ENCODE measurements at places on chromosomes 2 and 18.
A peak's percentile ranks its signal among the peaks of the same experiment; 100 is the strongest.

- DNase-seq: no peak
Observed at GRCh38 chr2:42424033-42424432, 63.0 kb upstream of the COX7A2L start.

DNA sequence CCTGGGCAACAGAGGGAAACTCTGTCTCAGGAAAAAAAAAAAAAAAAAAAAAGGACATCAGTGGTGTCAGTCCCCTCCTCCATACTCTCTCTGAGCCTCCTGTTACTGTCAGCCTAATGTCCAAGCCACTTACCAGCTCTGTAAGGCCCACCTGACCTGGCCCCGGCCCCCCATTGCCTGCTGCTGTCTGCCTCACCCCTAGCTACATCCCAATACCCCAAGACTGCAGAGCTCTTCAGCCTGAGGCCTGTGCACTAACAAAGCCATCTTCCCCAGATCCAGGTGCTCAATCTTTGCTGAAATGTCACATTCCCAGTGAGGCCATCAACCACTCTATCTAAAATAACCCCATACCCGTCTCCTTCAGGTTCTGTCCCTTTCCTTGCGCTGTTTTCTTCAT, 5.7 kb downstream of the ARMC9 start:
- DNase-seq: no peak

DNA sequence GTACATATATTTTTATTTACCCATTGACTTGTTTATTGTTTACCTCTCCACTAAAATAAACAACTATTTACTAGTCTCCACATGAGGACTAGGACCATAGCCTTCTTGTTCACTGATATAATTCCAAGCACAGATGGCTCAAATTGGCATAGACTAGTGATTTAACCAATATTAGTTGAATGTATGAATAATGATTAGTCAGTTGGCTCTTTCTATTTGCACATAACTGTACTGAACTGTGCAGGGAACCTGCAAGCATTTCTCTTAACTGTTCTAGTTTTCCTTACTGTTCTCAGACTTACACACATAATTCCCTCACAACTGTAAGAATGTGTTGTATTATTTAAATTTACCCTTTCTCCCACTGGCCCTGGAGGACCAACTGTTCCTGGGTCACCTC, 91.9 kb downstream of the COL3A1 start:
- no peak for DNase-seq

GRCh38 chr2:46383784-46384456, 86.7 kb downstream of the EPAS1 start:
- DNase-seq: no peak

DNA sequence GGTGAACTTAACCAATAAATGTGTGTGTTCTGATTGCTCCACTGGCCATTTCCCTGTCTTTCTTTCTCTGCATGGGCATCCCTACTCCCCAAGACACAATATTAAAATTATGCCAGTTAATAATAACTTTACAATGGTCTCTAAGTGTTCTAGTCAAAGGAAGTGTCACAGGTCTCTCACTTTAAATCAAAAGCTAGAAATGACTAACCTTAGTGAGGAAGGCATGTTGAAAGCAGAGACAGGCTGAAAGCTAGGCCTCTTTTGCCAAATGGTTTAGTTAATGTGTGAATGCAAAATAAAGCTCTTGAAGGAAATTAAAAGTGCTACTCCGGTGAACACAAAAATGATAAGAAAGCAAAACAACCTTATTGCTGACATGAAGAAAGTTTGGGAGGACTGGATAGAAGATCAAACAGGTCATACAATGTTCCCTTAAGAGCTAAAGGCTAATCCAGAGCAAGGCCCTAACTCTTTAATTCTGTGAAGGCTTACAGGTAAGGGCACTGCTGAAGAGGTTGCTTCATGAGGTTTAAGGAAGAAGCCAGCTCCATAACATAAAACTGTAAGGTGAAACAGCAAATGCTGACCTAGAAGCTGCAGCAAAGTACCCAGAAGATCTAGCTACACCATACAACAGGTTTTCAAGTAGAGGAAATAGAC, 44.0 kb upstream of the ARHGAP15 start:
- no peak for DNase-seq

- DNase-seq: no peak
Observed at GRCh38 chr2:239180526-239181073, 220.2 kb downstream of the HDAC4 start.

DNA sequence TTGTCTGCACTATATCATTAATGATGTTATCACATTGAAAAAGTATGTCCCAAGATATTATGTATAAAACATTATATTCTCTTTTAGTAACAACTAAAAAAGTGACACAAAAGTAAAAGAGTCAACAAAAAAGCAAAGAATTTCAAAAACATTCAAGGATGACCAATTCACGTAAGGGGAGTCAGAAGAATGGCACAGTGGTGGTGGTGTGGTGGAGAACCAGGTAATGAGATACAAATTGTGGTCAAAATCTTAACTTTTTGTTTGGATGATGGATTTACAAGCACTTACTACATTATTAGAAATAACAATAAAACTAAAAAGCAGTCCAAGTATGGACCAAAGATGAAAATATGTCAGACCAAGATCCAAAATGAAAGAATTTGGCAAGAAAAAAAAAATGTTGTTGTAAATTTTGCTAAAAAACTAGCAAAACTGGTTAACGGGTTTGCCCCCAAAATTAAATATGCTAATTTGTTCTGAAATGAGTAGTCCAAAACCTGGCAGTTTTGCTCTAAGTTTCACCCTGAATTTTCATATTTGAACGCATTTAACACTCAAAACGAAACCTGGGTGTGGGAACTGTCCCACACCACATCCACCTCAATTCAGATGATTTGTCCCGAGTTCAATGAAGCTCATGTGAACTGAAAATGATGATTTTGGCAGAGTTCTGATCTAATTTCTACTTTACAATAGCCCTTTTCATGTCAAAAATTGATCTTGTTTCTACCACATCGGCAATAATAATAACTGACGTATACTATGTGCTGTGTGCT, 135.8 kb downstream of the IKZF2 start:
- DNase-seq: no peak

- DNase-seq: no peak
Observed at GRCh38 chr2:42041377-42042127, 6.3 kb upstream of the PKDCC start.

DNA sequence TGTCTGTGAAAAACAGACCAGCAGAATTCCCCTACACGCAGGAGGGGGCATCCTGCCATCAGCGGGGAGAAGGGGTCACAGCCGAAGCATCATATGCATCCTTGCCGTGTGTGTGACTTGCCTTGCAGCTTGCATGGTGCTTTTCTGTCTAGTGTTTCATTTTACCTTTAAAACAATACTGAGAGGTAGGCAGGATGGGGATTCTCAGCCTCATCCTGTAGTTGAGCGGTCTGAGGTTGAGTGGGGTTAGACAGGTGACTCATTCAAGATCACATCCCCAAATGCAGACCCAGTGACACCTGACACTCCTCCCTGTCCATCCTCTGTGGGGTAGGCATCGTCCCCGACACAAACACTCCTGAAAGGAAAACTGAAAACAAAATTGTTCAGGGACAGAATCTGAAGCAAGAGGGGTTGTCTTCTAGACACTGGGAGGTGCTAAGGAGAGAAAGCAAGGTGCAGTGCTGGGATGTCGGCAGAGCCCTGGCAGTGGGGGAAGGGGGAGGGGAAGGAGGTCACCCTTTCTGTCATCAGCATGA, 7.9 kb downstream of the ARL4C start:
- DNase-seq: peak; percentile 51

DNA sequence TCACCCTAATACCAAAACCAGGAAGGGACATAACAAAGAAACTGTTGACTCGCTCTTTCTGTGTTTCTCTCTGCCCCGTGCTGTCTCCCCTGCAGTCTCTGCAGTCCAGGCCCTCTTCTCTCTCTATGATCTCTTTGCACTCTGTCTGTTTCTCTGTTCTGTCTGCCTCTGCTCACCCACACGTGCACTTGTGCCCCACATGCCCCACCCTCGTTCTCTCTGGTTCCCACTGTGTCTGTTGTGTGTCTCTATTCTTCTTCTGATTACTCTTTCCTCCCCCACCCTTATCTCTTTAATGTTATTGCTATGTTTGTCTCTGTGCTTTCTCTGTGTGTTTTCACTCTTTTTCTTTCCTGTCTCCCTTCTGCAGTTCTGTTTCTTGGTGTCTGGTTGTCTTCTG, 54.0 kb downstream of the NAT8 start:
- no peak for DNase-seq

GRCh38 chr2:127527001-127527804, 914 bp upstream of the IWS1 start:
- no peak for DNase-seq

- DNase-seq: no peak
Observed at GRCh38 chr2:101173707-101174295, 22.6 kb upstream of the TBC1D8 start.

- no peak for DNase-seq
Observed at GRCh38 chr2:192570788-192571187, 376.1 kb upstream of the TMEFF2 start.

- no peak for DNase-seq
Observed at GRCh38 chr2:55159037-55159651, 72.9 kb downstream of the CLHC1 start.

DNA sequence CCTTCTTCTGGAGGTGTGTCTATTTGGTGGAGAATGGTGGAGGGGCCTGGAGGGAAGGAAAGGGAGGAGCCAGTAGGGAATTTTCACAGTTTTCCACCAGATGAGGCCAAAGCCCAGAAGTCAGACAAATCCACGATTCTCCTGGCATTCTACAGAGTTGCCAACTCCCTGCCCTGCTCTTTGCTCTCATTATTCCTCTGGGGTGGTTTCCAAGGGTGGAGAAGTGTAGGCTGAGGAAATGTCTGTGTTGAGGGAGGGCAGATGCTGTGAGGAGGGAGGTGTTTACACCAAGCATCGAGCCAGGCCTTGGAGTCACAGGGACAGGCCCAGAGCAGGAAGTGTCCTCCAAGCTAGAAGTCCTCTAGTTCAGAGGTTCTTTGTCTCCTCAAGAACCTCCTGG, 124.1 kb upstream of the LGALSL start:
- no peak for DNase-seq

- DNase-seq: no peak
Observed at GRCh38 chr2:241009191-241009590, 10.8 kb downstream of the SNED1 start.

DNA sequence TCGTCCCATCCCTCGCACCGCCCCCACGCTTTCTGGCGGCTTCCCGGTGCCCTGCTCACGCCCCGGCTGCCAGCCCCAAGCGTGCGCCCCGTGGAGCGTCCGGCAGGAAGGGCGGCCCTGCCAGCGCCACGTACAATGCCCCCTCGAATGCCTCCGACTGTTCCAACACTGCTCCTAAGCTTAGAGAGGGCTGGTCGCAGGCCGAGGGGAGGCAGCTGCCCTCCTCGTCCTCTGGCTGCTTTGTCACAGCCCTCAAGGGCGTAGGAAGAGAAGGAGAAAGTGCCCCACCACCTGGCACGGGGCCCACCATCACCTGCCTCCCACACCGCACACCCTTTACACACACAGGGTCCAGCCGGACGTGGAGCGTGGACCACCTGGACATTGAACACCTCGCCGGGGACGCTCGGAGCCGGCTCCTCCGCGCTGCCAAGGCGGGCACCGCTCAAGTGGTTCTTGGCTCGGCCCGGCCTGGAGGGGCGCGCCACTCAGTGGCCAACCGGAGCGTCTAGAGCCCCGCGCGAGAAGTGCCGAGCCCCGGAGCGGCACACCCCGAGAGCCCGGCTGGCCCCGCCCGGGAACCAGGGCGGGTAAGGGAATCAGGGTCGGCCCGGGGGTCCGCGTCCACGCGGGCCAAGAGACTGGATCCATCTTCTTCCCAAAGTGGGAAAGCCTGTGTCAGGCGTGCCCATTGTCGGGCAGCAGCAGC, 830 bp downstream of the DNER start:
- DNase-seq: no peak

DNA sequence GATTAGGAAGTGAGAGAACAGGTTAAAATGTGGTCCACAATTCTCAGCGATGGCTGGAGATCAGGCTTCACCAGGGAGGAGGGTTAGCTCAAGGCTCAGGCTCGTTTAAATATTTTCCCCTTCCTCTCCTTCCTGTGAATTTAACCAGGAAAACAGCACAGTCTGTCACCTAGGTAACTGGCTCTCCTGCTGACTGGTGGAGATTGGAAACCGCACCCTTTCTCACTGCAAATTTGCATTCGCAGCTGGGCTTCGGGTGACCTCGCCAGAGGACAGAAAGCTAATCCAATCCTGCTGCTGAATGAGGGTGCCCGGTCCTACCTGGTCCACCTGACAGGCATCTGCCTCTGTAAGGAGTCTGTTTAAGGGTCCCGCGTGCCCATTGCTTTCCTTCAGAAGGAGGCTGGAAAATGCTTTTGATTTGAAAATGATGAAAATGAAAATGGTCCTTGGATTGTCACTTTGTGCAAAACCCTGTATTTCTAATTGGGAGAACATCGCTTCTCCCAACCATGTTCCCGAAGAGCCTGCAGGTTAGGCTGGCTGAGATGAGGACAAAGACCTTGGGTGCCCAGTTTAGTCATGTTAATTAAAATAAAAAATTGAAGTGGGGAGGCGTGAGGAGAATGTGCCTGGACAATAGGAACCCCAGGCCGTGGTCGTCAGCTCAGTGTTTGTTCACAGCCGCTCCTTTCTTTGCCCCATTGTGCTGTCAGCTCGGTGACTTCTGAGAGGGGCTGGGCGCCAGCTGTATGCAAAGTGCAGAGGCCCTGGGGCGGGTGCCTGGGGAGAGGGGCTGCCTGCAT, 43.4 kb upstream of the MTCL1 start:
- DNase-seq: no peak

DNA sequence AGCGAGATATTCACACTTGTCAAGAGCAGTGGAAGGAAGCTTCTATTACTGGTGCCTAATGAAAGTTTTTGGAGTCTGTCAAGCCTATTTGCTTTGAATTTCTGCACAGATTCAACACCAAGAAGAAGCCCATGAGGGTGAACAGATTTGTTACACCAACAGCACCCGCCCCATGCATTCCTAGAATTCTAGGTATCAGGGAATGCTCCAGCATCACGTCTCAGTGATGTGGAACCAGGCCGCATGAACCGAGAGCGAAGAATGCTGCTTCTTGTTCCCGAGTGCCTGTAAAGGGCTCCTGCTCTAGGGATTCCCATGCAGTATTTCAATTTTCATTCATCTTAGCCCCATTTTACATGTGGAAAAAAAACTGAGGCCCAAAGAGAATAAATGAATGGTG, 69.7 kb downstream of the KCNF1 start:
- DNase-seq: no peak

DNA sequence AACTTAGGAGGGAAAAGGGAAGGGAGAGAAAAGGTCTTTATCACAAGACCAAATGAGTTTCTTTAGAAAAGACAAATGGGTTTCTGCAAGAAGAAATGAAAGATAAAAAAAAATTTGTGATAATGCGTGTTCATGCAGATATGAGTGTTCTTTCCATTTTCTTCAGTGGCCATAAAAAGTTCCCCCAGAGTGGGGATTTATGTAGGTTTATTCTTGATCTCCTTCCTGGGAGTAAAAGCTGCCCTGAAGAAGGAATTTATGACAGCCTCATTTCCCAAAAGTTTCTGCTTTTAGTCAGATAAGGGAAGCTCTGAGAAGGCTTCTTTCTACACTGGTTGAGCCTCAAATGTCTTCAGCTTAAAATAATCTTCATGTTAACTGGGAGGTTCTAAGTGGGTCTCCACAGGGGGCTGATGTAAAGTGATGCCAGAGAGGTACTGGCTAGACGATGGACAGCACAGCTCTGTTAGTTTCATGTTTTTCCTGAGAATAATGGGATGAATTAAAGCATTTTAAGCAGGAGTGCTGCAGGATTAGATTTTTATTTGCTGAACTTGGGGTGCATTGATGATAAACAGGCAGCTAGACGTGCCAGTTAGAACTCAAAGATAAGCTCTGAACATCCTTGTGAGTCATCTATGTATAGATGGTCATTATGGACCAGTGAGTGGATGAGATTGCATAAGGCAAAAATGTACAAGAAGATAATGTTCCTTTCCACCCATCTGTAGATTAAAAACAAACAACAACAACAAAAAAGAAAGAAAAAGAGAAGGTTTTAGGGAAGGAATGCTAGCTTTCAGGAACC, 99.4 kb upstream of the MSH2 start:
- no peak for DNase-seq
